Right lung (tissue), 10 donors: ENCODE measurements at places on chromosomes 12 and 14. TPM values are rescaled to one million over a fixed set of nuclear protein-coding genes. Genes with fewer than 3 reads are reported as not detected.
A peak's percentile ranks its signal among the peaks of the same experiment; 100 is the strongest.

- peak; percentile 65 for DNase-seq
Observed at GRCh38 chr14:61280526-61281185, 482 bp downstream of the TMEM30B start.

- DNase-seq, result no peak
Observed at GRCh38 chr14:99604766-99605298, 825 bp upstream of the CCDC85C start.

GRCh38 chr14:30427846-30428245 is 131.1 kb upstream of the G2E3 start:
- no peak for DNase-seq

GRCh38 chr12:128606051-128606450 is 217.7 kb downstream of the SLC15A4 start:
- DNase-seq, result no peak

DNA sequence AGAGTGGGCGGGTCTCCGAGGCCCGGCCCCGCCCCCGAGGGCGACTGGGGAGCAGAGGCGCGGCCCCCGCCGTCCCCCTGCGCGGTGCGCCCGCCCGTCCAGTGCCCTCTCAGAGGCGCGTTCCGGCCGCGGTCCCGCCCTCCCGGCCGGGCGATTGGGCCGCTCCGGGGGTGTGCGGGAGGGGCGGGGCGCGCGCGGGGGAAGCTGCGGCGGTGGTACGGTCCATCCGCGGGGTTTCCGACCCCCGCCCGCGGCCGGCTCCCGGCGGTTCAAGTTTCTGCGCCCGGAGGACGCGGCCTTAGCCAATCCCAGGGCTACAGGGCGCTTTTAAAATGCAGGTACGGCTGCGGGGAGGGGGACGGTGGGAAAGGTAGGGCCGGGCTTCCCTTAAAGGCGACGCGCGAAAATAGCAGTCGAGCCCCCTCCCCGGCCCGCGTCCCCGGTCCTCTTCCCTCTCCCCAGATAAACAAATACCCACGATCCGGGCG is 315 bp upstream of the CCDC85C start:
- DNase-seq, result peak; percentile 96

DNA sequence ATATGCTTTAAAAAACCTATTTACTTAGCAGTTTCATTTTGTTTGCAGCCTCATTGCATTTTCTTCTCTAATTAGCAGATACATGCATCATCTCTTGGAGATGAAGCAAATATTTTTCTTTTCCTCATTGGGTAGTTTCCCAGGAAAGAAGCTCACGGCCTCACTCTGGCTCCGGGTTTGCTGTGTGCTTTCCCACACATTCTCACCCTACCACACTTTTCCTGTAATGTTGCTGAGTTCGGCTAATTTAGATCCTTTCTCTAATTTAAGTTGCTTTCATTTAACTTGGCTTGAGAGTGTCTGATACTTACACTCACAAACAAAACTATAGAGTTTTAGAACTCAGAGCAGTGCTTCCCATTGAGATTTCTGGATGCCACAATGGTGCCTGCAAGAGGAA is 928.2 kb downstream of the NRXN3 start:
- no peak for DNase-seq

GRCh38 chr12:47896633-47897032 is 8.2 kb downstream of the VDR start:
- no peak for DNase-seq

DNA sequence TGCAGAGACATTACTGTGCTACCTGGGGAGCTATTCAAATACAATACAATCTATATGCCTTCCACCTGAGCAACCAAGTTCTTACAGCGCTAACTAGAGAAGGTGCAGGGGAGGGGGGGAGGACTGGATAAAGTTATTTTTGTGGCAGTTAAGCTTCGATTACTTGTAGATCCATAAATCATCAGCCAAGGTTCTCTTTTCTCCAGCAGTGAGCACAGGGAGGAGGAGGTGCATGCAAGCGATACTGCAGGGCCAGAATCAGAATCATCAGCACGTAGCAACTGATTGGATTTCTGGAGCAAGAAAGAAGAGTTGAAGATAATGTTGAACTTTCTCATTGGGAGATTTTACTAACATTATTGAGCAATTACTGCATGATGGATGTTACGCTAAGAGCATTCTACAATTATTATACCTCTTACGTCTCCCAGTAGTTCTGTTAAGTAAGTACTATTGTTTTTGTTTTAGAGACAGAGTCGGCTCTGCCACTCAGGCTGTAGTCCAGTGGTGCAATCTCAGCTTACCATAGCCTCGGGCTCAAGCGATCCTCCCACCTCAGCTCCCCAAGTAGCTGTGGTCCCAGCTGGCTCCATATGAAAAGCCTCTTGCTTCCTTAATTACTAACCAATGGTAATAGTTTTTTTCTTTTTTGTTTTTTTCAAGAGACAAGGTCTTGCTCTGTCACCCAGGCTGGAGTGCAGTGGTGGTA is 74.6 kb upstream of the EEA1 start:
- no peak for DNase-seq

- no peak for DNase-seq
Observed at GRCh38 chr12:64082866-64083268, 139.2 kb downstream of the KICS2 start.

DNA sequence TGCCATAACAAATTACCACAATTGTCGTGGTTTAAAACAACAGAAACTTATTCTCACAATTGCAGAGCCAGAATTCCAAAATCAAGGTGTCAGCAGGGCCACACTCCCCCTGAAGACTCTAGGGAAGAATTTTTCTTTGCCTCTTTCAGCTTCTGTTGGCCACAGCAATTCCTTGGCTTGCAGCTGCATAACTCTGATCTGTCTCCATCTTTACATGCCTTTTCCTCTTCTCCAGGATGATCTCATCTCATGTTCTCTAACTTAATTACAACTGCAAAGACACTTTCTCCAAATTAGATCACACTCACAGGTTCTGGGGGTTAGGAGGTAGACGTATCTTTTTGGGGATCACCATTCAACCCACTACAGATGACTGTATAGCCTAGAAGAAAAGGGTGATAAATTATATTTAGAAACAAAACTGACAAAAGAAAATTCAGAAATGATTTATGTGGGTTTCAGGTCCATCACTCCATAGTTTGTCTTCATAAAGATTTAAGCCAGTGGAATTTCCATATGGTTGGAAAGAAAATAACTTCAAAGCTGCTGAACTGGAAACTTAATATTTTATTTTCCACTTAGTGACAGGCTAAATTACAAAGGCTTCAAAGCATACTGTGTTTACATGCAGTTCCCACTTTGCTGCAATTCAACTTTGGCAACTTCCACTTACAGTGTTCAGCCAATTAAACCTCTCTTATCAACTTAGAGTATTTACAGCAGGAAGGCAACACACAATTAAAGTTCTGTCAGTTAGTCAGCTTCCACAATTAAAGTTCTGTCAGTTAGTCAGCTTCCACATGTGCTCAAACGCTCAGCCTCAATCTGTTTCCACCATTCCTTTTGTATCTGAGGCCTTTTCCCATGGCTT is 213.3 kb downstream of the EPS8 start:
- DNase-seq, result no peak

GRCh38 chr12:77439749-77440148 is 374.4 kb upstream of the E2F7 start:
- no peak for DNase-seq

GRCh38 chr12:124397807-124398577 is 103.1 kb downstream of the RFLNA start:
- no peak for DNase-seq

GRCh38 chr12:104565606-104566243 is 109.0 kb downstream of the CHST11 start:
- no peak for DNase-seq

GRCh38 chr14:96962337-96962736 is 165.2 kb downstream of the VRK1 start:
- DNase-seq, result no peak

- no peak for DNase-seq
Observed at GRCh38 chr14:22188318-22188717, 400.7 kb downstream of the DAD1 start.

GRCh38 chr12:5396541-5396940 is 35.4 kb upstream of the NTF3 start:
- no peak for DNase-seq

DNA sequence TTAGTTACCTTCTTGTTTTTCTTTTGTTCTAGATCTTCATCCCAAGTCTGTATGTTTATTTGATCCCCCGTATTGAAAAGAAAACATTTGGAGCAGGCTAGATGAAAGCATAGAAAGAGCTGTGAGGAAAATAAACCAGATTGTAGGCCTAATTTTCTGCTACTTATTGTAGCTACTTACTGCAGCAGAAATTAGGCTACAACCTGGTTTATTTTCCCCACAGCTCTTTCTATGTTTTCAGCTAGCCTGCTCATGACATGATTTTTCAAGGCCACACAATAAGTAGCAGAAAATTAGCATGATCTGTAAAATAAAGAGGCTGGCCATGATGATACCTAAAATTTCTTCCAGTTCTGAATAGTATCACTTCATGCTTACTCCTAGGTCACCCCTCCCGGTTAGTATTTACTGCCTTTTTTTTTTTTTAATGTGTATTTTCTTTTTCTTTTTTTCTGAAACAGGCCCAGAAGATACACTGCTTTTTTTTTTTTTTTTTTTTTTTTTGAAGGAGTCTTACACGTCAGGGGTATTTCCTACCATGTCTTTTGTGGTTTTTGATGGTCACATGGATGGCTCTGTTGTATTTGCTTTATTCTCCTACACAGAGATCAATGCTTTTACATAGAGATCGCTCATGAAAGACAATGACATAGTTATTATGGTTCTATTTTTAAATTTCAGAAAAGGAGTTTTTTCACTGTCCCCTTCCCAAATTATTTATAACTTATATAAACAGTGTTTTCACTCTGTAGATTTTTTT is 32.3 kb downstream of the BHLHE41 start:
- peak; percentile 83 for DNase-seq

GRCh38 chr14:100381395-100382105 is 58.4 kb downstream of the SLC25A47 start:
- DNase-seq, result no peak

DNA sequence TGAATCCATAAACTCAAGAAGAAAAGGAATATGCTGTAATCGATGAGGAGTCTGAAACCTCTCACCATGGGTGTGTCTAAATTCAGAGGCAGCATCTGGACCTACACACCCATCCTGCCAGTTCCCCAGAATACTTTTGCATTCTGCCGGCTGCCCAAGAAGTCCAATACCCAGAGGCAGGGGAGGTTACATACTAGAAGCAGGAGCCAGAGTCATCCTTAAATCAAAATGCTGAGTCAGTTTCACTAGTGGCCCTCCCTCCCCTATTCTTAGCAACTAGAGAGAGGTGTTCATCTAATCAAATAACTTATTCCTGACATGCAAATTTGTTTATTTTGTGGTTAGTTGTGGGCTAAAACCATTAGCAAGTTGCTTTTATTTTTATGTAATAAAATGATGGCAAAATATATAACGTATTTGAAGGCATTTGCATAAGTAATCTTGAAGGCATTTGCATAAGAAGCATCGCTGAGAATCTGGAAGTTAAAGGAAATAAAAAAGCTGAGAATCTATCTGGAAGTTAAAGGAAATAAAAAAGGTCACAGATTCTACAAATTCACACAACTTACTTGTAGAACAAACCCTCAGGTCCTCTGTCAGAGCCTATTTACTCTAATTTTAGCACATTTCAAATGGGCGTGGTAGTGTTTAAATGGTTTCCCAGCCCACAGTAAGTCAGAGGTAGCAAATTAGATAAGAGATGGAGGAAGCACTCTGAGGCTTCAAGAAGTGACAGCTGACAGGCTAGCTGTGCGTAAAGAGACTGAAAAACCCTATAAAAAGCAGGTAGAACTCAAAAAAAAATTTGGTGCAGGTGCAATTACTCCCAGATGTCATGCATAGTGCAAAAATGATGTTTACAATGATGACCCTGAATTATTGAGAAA is 7.8 kb downstream of the BHLHE41 start:
- DNase-seq, result no peak

DNA sequence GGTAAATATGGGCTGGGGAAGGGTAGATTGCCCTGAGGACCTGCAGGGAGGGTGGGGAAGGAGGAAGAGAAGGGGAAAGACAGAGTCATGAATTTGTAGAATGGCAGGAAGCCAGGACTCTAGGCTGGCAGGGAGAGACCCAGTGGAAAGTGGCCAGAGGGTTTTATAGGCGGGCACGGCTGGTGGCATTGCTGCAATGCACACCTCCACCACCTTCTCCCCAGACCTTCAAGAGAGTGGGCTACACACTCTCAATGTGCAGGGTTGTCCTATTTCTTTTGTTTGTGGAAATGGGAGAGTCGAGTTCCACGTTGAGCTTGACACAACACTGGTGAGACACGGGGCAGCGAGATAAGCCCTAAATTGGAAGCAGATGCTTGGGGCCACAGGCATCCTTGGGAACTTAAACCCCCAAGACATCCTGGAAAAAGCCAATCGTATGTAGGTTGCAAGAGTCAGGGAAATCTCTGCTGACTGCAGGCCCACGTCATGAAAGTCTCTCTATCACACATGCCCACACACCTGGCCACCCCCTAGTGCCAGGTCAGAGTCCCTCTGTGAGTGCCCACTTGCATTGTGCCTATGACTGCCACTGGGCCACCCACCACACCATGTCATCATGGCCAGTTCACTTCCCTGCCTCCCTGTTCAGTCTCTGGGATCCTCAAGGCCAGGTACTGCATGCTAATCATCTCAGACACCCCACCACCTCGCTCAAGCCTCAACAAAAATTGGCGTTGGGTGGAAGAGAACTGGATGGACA is 38.0 kb upstream of the BDKRB2 start:
- DNase-seq, result no peak

DNA sequence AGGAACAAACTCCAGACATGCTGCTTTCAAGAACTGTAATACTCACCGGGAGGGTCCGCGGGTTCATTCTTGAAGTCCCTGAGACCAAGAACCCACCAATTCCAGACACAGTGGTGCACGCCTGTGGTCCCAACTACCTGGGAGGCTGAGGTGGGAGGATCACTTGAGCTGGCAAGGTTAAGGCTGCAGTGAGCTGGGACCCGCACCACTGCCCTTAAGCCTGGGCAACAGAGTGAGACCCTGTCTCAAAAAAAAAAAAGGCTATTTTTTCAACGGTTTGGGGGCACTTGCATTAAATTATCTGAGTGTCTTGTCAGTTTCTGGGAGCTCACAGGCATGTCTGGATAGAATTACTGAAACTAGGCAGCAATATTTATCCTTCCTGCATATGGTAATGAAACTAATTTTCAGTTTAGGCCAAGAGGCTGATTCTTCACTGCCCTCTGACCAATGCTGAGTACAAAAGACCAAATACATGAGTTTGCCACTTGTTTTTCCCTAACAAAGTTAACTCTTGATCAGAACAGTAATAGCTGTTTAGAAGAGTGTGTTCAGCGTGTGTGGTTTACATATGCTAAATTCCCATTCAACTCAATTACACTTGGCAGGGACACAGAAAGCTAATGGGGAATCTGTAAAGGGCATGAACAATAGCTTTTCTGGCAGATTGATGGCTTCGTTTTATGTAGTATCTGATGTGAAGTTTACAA is 65.8 kb upstream of the RASSF3 start:
- no peak for DNase-seq

Gene CYP27B1
- 1.5 TPM for polyA plus RNA-seq

Gene RPS6KA5
- 8.8 TPM for polyA plus RNA-seq

Gene SLC10A1
- 0.13 TPM for polyA plus RNA-seq

Gene NCOR2
- polyA plus RNA-seq, result 49.2 TPM

Gene BEST3
- 0.50 TPM for polyA plus RNA-seq

Gene ADAMTS20
- 0.13 TPM for polyA plus RNA-seq

Gene NRXN3
- polyA plus RNA-seq, result 1.4 TPM

Gene FAM181A
- polyA plus RNA-seq, result 0.21 TPM

Gene CEBPE
- 0.18 TPM for polyA plus RNA-seq

Gene SCNN1A
- 4.9 TPM for polyA plus RNA-seq

Gene GALNT16
- polyA plus RNA-seq, result 4.4 TPM

Gene CD27
- polyA plus RNA-seq, result 2.9 TPM

Gene ALX1
- polyA plus RNA-seq, result 0.28 TPM

Gene KCNC2
- 0.20 TPM for polyA plus RNA-seq

Gene TAS2R9
- not detected for polyA plus RNA-seq
